A673 (cell line): ENCODE measurements at places on chromosomes 4 and X. TPM values are rescaled to one million over a fixed set of nuclear protein-coding genes. Genes with fewer than 3 reads are reported as not detected.

The MGAT4D gene
- total RNA-seq, result not detected in 2 replicates

The MAGED4 gene
- 57.1 and 59.5 TPM in 2 replicates for total RNA-seq

The CC2D2A gene
- 25.2 and 29.7 TPM in 2 replicates for total RNA-seq

The CENPVL1 gene
- total RNA-seq, result 1.5 and 1.7 TPM in 2 replicates

- no peak for DNase-seq
Measured at GRCh38 chr4:16836324-16836723, 62.1 kb downstream of the LDB2 start.

GRCh38 chr4:48565362-48566033, 75.4 kb downstream of the ZAR1 start:
- DNase-seq, result no peak

DNA sequence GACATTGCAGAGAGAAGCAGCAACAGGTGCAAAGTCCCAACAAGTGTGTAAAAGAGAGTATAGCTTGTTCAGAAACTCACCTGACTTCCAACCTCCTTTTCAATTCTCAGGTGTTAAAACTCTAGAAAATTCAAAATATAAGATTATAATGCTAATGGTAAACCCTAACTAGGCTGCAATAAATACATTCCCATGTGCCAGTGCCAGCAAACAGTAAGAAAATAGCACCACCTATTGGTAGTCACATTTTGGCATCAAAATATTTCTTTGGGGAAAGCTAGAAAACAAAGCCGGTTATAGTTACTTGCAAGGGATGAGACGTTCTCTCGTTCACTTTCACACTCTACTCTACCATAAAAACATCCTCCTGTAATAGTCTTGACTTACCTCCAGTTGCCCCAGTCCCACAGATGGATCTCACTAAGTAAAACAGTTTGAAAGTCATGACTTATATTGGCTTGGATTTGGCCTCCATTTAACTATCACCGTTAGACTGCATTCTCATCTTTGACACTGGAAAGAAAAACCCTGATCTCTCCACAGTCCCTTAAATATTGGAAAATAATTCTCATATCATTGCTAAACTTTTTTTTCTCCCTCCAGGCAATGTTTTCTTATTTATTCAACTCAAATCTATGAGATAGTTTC, 9.6 kb downstream of the BMP3 start:
- DNase-seq, result peak; percentile 16

DNA sequence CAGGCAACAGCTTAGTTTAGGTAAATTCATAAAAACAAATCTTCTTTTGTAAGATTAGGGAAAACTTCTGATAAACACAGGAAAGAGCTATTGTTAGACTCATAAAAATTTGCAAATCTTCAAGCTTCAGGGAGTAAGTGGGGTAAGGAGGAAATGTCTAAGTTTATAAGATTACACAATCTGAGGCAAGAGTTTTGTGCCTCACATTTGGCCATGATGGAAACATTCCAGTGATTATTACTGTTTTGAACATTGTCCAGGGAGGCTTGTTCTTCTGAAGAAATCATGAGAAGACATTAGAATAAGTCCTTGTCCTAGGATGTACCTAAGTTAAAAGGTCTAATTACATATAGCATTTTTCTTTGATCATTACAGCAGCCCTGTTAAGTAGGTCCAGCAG, 72.8 kb downstream of the MAOB start:
- DNase-seq, result peak; percentile 34

- DNase-seq, result peak; percentile 78
Measured at GRCh38 chrX:130079824-130080406, 30.4 kb downstream of the ELF4 start.

DNA sequence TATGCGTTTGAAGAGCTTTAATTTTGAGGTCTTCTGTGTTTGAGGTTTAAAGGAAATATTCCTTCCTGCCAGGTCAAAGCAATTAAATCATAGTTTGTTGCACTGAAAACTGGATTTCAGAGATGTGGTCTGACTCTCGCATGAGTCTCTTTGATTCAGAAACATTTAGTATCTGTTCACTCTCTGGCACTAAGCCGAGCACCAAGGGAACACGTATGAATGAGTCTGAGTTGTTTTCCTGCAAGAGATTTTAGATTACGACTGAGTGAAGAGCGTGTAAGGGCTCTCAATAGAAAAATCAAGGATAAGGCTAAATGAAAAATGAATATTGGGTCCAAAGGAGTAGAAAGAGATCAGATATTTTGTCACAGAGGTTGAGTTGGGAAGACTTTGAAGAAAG, 875.4 kb upstream of the PRKX start:
- DNase-seq, result peak; percentile 10

- DNase-seq, result no peak
Measured at GRCh38 chr4:132540268-132540667, 608.8 kb upstream of the PCDH10 start.

DNA sequence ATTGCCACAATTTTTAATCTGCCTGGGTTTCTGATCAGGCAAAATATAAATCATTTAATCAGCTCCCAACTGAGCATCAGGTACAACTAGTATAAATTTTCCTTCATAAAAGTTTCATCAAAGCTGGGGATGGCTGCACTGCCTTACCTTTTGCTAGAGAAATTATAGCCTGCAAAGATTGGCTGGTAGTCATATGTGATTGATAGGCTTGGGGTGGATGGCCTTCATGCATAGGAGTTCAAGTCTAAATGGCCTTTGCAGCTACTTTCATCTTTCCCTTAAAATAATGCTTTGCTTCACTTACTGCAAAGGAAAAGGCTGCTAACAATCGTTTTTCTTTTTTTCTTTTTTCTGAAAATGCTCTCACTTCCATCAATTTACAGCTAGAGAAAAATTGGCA, 739.7 kb downstream of the CENPC start:
- no peak for DNase-seq
